Activated gamma-delta T cell treated with Interleukin-2 at 50 U/mL for 16 hours (primary cell): ENCODE measurements at places on chromosomes 3 and 15.

- DNase-seq, result no peak
Observed at GRCh38 chr3:182708810-182709209, 84.5 kb upstream of the ATP11B start.

DNA sequence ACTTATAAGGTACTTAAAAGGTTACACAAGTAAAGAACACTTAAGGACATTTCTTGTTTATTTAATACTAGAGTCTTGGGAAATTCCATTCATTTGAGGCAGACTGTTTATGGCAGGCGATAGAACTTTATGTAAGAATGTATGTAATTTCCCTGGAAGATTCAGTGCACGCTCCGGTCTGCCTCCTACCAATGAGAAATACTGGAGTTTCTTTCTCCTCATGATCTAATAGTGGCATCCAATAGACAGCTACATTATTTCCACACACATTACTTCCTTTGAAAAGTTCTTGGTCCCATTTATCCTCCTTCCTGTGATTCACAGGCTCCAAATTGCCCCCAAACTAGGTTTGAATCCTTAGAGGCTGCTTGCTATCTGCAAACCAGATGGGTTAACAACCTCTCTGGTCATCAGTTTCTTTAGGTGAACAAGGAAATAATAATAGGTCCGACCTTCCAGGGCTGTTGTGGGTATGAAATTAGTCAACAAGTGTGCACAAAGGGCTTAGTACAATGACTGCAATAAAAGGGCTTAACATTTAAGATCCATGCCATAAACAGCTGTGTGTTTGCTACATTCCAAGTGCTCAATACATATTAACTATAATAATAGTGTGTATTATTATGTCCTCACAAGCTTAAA, 30.7 kb downstream of the EIF4E3 start:
- no peak for DNase-seq

DNA sequence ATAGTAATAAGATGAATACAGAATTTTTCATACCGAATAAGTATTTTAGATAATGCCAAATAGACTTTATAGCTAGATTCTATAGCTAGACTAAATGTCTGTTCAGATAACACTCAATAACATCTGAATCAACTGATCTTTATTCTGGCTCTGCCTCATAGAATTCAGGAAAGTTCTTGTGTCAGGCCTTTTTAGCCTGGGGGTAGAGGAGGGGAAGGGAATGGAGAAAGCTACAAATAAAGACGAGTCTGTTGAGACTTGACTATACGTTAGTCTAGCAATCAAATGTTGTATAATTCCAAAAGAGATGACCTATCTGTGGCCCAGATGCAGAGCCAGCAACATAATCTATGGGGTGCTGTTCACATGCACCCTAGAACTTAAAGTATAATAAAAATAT, 106.6 kb upstream of the ABI3BP start:
- DNase-seq, result no peak

DNA sequence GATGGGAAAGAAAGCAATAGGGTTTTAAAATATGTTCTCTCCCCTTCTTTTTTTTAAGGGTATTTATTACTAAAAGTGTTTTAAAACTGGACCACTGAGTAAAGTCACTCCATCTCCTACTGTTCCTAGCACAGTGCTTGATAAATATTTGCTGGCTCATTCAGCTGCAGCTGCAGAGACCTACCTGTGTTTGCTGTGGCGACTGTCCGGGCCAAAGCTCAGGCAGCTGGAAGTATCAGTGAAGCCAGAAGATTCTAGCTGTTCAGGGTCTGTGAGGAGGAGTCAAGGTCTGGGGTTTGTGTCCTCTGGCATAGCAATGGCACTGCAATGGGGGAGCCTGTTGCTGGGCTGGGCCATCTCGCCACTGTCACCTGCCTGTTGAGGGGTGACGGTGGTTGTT, 109.9 kb downstream of the RPLP1 start:
- no peak for DNase-seq

DNA sequence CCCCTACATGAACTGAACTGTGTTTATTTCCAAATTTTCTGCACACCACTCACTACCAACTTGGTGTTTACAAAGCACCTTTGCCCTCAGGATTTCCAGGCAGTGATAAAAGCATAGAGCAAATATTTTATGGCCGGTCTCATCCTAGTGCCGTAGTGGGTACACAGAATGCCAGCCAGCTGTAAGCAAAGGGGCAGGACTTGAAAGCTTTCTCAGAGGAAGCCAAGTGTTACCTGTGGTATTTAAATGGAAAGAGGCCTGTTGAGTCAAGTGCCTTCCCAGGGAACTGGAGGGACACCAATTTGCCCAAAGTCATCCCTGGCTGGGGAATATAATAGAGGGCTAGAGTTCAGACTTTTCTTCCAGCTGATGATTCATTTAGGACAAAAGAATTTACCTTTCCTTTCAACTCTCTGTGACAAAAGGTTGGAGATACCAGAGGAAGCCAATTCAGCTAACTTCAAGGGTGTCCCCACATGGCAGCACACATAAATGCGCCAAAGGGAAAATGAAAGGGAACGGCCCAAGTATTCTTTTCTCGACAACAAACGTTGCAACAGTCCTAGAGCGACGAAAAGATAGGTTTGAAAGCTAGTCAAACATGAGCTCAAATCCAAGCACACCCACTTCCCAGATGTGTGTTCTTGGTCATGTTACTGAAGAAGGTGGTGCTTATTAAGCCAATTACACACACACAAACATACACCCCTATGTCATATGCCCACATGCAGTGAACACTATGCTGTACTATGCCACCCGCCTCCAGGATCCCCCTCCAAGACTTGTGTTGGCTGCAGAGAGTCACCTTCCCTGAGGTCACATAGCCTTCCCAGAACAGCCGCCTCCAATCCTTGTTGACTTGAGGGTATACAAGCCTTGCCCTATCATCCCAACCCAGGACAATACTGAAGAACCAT, 27.7 kb downstream of the MAGI1 start:
- no peak for DNase-seq

DNA sequence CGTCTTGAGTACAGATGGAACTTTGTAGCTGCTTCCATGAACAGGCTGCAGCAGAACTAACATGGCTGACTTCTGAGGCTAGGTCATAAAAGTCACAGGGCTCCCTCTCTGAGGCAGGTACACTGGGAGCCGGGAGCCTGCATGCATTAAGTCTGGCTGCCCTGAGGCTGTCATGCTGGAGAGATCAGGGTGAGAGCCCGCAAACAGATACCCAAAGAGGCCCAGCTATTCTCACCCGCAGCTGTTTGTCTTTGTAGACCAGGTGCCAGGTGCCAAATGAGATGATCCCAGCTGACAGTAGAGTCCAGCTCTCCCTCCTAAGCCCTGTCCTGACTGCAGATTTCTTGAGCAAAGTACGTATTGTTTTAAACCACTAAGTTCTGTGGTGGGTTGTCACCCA, 8.6 kb upstream of the SLCO3A1 start:
- no peak for DNase-seq

DNA sequence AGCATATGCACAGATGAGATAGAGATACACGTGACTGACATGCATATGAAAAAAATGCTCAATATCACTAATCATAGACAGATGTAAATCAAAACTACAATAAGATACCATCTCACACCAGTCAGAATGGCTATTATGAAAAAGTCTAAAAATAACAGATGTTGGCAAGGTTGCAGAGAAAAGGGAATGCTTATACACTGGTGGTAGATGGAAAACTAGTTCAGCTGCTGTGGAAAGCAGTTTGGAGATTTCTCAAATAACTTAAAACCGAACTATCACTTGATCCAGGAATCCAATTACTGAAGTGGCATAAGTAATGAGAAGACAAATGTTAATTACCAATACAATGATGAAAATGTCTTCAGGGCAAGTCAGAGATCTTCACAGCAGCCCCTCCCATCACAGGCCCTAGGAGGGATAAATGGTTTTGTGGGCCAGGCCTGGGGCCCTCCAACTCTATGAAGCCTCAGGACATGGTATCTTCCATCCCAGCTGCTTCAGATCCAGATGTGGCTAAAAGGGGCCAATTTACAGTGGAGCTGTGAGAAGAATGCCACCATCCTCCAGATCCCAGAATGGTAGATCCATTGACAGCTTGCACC, 71.4 kb upstream of the PLSCR4 start:
- no peak for DNase-seq

- no peak for DNase-seq
Observed at GRCh38 chr15:78931439-78932257, 13.2 kb downstream of the CTSH start.

- DNase-seq, result no peak
Observed at GRCh38 chr3:29565236-29565635, 284.4 kb downstream of the RBMS3 start.

- DNase-seq, result no peak
Observed at GRCh38 chr3:27454914-27455313, 29.3 kb downstream of the SLC4A7 start.

GRCh38 chr3:105755121-105755886, 113.5 kb downstream of the CBLB start:
- no peak for DNase-seq

- no peak for DNase-seq
Observed at GRCh38 chr3:12234192-12234591, 54.7 kb upstream of the PPARG start.

- no peak for DNase-seq
Observed at GRCh38 chr15:70530017-70530499, 233.3 kb downstream of the UACA start.

- DNase-seq, result peak; percentile 91
Observed at GRCh38 chr3:46078712-46079400, 51.6 kb upstream of the XCR1 start.

DNA sequence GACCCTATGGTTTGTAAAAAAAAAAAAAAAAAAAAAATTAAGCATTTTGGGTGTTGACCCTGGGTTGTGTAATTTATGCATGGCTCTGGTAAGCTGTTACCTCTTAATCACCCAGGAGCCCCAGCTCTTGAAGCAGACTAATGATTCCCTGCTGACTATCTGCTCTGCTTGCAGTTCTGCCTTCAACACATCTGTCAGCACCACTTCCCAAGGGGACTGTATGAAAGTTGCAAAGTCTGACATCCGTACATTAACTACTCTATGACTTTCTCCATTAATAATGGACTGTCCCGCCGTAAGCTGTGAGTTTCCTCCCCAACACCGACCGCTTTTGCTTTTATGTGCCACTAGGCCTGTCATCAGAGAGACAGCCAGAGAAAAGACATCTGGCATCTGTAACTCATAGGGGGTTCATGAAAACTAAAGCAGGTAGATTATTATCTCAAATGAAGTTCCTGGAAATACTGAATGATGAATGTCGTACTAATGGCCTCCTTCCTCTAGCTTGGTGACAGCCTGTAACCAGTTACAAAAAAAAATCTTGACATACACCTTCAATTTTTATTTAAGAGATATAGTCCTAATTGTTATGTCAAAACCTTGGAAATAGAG, 271.5 kb downstream of the IL5RA start:
- DNase-seq, result no peak
